Activated CD8-positive, alpha-beta memory T cell treated with anti-CD3 and anti-CD28 coated beads for 4 hours (primary cell): ENCODE measurements at places on chromosomes 1 and 21.
A peak's percentile ranks its signal among the peaks of the same experiment; 100 is the strongest.

GRCh38 chr1:64527165-64527564 lies 57.2 kb downstream of the CACHD1 start:
- no peak for DNase-seq

DNA sequence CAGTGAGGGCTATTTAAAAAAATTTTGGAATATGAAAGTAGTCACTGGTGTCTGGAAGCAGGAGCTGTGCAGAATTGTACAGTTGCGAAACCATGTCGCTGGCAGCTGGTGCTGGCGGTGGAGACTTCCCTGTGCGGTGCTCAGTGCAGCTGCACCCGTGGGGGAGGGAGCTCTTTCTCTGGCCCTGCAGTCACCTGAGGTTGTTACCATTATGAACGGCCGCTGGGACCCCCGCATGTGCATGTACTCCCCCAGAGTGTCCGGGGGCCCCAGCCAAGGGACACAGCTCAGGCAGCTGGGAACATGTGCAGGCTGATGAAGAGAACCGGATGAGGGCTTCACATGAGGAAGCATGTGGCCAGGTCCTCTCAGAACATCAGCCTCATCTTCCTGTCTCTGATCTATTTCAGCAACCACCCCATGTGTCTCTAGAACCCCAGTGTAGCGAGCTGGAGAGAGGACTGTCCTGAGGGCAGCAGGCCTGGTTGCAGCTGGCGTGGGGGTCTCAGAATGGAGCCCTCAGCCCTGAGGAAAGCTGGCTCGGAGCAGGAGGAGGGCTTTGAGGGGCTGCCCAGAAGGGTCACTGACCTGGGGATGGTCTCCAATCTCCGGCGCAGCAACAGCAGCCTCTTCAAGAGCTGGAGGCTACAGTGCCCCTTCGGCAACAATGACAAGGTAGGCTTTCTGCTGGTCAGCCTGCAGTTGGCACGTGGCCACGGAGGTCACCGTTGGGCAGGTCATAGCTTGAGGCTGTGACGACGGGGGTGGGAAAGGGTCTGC lies at the start of gene TRPM2:
TSS of gene TRPM2 (plus strand) at position 431 of the 780 bp plus-strand sequence. CDS start at position 511, 80 bp downstream.
- DNase-seq: no peak

DNA sequence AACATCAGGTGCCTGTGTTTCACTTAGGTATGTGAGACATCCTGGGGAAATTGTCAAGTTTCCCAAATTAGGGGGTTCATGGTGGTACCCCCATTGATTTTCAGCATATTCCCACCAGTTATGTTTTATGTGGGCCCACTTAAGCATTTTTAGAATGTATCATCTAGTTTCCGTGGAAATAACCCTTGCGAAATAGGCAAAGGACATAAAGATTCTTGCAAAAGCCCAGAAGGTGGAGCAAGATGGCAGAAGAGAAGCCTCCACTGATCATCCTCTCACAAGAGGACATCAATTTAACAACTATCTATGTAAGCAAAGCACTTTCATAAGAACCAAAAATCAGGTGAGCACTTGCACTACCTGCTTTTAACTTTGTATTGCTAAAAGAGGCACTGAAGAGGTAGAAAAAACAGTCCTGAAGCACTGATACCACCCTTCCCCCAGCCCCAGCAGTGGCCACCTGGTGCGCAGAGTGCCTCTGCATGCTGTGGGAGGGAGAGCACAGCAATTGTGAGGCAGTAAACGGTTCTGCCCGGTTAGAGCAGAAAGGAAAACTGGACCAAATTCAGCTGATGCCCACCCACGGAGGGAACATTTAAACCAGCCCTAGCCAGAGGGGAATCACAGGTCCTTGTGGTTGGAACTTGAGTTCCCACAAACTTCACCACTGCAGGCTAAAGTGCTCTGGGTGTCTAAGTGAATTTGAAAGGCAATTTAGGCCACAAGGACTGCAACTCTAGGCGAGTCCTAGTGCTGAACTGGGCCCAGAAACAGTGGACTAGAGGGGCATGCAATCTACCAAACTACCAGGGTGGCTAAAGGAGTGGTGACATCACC lies 23.2 kb downstream of the MCOLN2 start:
- no peak for DNase-seq

DNA sequence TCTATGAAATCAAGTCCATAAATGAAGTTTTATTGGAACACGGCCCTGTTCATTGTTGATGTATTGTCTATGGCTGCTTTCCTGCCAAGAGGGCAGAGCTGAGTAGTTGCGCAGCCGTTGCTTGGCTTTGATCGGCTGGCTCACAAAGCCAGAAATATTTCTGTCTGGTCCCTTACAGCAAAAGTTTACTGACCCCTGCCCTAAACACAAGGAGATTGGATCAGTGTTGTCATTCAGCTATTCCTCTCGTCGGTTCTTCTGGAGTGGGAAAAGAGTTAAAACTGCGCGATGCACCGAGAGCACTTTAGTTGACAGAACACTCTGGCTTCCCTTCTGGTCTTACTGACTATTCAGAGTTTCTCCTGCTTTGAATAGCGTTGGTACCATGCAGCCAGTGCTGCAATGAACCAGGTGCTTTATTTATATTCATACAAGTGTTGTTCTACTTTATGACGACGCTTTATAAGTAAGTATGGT lies 868 bp downstream of the ZBTB40 start:
- no peak for DNase-seq

DNA sequence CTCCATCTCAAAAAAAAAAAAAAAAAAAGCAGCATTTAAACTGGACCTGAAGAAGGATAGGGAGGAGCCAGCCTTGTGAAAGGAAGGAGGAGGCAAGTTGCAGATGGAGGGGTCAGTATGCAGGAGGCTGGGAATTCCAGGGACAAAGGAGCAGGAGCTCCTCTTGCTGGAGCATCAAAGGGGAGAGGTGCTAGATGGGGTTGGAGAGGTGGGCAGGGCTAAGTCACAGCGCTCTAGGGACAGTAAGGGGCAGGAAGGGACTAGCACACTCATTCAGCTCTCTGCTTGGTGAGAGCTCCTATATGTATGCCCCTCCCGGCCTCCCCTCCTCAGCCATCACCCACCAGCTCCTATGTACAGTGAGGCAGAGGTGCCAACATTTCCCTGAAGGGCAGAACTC lies 26.8 kb downstream of the MAP7D1 start:
- no peak for DNase-seq

GRCh38 chr1:227994632-227995300 lies 12.0 kb upstream of the WNT3A start:
- DNase-seq: no peak

DNA sequence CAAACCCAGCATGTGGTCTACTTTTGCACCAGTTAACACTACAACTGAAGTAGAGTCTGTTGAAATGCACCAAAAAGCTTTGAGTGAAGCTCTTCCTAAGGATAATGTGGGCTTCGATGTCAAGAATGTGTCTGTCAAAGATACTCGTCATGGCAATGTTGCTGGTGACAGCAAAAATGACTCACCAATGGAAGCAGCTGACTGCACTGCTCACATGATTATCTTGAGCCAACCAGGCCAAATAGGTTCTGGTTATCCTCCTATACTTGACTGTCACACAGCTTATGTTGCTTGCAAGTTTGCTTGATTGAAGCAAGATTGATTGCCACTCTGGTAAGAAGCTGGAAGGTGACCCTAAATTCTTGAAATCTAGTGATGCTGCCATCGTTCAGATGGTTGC lies 85.2 kb downstream of the DENND1B start:
- DNase-seq: no peak

GRCh38 chr1:31866450-31867032 lies 50.7 kb upstream of the SPOCD1 start:
- no peak for DNase-seq

DNA sequence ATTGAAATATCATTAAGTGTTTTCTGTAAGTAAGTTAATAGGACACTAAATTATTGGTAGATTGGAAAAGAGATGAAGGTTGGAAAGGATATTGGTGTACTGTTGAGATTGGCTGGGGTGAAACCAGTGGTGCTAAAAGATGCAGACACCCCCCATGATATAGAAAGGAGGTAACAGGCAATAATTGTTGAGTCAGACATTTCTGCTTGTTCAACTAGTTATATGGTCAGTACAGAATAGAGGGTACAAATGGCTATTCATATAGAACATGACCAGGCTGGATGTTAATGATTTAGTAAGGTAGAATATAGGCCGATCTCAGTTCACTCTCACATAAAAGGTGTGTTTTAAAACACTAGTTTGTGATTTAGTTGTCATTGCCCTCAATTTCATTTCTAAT lies 104.5 kb downstream of the POU2F1 start:
- DNase-seq: no peak

- peak; percentile 46 for DNase-seq
Measured at GRCh38 chr1:156656806-156657740, 15.2 kb downstream of the BCAN start.

DNA sequence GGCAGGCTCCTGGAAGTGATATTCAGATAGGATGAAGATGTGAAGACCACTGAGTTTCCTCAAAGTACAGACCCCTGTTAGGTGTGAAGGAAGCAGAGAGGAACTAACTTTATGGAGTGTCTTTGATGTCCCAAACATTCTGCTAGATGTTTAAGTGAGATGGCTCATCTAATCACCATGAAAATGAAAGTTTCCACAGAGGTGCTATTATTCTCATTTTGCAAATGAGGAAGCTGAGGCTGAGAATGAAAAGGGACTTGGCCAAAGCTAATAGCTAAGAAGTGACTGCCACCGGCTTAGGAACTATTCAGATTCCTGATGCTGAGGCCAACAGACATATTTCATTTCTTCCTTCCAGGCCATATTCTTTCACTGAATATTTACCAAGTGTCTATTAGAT lies 45.9 kb upstream of the WLS start:
- no peak for DNase-seq

DNA sequence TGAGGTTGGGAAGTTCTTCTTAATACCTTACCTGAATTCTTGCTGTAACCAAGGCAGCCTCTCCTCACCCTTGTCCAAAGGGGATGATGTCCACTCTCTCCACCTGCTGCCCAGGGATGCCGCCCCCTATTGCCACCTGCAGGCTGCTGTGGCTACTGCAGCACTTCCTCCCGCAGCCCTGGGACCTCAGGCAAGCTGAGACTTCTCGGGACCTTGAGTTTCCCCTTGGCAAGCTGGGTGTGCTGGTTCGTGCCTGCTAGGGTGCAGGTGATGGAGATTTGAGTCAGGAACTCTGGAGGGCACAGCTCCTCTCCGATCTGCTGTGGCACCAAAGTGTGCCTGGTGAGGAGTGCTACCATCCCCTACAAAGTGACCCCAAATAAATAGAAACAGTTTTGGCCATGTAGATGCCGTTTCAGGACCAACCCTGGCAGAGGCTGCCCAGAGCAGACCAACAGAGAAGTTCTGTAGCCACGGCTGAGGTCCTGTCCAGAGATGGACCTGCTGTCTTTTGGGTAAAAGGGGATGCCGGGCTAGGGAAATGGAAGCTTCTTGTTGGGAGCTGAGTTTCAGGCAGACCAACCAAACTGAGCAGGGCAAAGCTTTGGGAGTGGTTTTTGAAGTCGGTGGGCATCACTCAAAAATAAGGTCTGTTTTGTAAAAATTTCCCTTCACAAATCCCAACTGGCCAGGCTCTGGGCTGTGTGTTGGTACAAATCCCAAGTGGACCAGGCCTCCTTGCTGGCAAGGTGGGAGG lies 31.7 kb downstream of the RUNX3 start:
- DNase-seq: no peak

GRCh38 chr1:51963592-51964308 lies 26.8 kb downstream of the RAB3B start:
- DNase-seq: no peak

GRCh38 chr1:109948285-109948630 lies 36.3 kb upstream of the AHCYL1 start:
- DNase-seq: no peak

- no peak for DNase-seq
Measured at GRCh38 chr1:235566084-235566483, 61.8 kb upstream of the B3GALNT2 start.

GRCh38 chr21:32878661-32879060 lies 107.1 kb upstream of the PAXBP1 start:
- no peak for DNase-seq

DNA sequence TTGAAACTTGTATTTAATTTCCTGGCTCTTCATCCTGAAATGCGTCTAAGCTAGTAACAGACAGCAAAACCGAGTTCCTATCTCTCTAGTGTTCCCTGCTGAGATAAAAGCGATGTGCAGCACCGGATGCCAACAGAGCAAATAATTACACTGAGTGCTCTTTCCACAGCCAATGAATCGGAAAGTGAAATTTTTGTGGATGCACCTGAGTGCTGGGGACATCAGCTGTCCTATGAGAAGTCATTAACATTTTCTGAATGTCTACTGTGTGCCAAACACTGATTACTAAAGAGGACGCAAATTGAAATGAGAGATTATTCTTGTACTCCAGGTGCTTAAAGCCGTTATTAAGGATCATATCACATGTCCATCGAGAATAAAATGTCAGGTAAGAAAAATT lies 278.0 kb downstream of the RGS7 start:
- no peak for DNase-seq

DNA sequence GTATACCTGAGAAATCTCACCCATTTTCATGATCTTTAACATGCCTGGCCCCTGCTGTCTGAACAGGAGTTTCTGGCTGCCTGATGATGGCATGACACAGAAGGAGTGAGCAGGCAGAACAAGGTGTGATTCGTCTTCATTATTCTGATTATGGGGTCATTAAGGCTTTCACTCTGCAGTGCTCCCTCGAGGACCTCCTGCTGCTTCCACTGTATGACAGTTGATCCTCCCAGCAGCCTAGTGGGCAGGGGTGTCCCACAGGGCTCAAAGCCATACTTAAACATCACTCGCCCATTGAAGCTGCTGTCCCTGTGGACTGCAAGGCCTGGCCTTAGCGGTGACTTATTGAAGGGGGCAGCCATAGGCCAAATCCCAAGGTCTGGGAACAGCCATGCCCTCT lies 12.7 kb upstream of the PARS2 start:
- DNase-seq: no peak

GRCh38 chr1:58981392-58981791 lies 197.5 kb upstream of the JUN start:
- DNase-seq: no peak

GRCh38 chr1:154276797-154277196 lies 4.4 kb downstream of the HAX1 start:
- no peak for DNase-seq

GRCh38 chr1:204996981-204997380 lies 46.0 kb upstream of the CNTN2 start:
- no peak for DNase-seq

- no peak for DNase-seq
Measured at GRCh38 chr1:174916846-174917245, 82.9 kb upstream of the CACYBP start.

GRCh38 chr21:33734818-33735217 lies 92.5 kb downstream of the ITSN1 start:
- DNase-seq: no peak

- DNase-seq: no peak
Measured at GRCh38 chr1:61005614-61006580, 76.5 kb upstream of the NFIA start.

GRCh38 chr1:64499966-64500365 lies 30.0 kb downstream of the CACHD1 start:
- DNase-seq: no peak
